ENCODE measurements at places on chromosomes 2 and 18. TPM values are rescaled to one million over a fixed set of nuclear protein-coding genes. Genes with fewer than 3 reads are reported as not detected.

DNA sequence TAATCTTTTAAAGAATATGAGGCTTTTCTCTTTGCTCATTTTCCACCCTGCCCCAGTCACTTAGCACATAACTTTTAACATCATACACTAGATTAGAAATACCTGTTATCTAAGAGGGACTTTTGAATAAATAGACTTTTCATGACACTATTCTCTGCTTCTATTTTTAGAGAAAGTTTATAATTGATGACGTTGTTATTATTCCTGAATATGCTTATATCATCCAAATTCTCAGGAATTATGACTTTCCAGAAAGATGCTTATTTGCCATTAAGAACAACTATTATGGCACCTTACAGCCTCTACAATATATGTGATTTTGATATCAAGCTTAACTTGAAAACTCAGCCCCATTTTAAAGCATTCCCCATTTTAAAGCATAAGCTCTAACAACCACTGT is 11.4 kb downstream of the TMEFF2 start:
- H3K4me3 ChIP-seq, result no peak overlapping the region
- H3K27ac ChIP-seq, result no peak overlapping the region
- H3K36me3 ChIP-seq, result no peaks in the 10 kb centered on the region
- peaks cover 4% of the 10 kb centered on the region for H3K27me3 ChIP-seq
- DNase-seq, result no peak

GRCh38 chr2:225309516-225309915 is 90.0 kb upstream of the NYAP2 start:
- H3K27ac ChIP-seq, result no peak overlapping the region
- H3K36me3 ChIP-seq, result no peaks in the 10 kb centered on the region
- H3K4me3 ChIP-seq, result no peak overlapping the region
- no peaks in the 10 kb centered on the region for H3K27me3 ChIP-seq

DNA sequence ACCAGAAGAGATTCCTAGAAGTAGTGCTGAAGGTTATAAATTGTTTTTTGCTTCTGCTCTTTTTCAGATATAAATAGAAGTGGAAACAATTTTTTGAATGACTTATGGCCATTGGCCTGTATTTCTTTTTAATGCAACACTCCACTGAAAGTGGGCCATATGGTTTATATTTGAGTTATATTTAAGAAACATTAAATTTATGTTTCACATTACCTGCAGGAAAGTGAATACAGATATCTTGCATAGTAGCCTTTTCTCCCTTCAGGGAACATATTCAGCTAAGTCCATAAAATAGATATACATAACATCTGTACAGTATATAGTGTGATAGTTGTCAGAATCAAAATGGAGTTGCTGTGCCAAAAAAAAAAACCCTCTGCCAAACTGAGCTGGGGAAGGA is 53.1 kb upstream of the EFEMP1 start:
- no peak overlapping the region for H3K27ac ChIP-seq
- H3K36me3 ChIP-seq, result no peaks in the 10 kb centered on the region
- no peaks in the 10 kb centered on the region for H3K27me3 ChIP-seq
- H3K4me3 ChIP-seq, result no peak overlapping the region
- no peaks in the 10 kb centered on the region for H3K4me1 ChIP-seq

- H3K36me3 ChIP-seq, result no peaks in the 10 kb centered on the region
- H3K4me1 ChIP-seq, result peaks cover 84% of the 10 kb centered on the region
- DNase-seq, result no peak
- no peak overlapping the region for H3K4me3 ChIP-seq
- H3K27ac ChIP-seq, result no peak overlapping the region
These were observed 14.2 kb downstream of the INPP4A start for GRCh38 chr2:98458667-98459380.

GRCh38 chr2:187084524-187084923 is 235.6 kb upstream of the ZSWIM2 start:
- no peak overlapping the region for H3K4me3 ChIP-seq
- H3K4me1 ChIP-seq, result no peaks in the 10 kb centered on the region
- H3K27ac ChIP-seq, result no peak overlapping the region
- no peaks in the 10 kb centered on the region for H3K36me3 ChIP-seq
- no peaks in the 10 kb centered on the region for H3K27me3 ChIP-seq

DNA sequence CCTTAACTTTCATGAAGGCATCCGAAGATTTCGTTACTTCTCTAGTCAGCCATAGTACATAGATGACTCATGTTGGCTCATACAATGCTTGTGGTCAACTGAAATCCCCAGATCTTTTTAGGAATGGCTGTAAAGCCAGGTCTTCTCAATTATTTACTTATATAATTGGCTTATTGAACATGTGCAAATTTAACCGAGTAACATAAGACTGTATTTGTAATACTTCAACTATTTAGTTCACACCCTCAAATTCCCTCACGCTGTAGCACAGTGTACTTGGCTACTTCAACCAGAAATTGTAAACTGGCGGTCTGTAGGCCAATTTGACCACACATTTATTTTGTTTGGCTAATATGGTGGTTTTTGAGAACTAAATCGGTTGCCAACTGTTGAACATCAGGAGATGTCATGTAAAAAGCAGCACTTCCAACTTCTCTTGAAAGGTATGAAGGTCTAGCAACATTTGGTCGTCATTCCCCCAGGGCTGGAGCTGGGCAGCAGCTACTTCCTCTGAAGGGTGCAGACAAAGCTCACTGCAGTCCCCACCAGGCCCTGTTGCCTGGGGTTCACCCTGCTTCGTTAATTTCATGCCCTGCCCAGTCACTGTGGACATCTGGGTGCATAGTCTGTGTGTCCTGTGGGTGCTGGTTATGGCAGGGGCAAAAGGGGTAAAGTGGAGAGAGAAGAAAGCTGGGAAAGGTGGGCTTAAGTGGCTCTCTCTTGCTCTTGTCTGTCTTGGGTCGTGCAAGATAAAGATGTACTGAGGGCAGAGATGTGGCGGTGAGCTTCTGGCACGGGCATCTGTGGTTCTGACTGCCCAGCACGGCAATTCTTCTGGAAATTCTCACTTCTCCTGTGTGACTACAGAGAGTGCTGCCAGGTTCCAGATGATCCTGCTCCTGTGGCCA is 3.2 kb upstream of the SH3RF3 start:
- H3K4me3 ChIP-seq, result no peak overlapping the region
- H3K36me3 ChIP-seq, result no peaks in the 10 kb centered on the region
- H3K4me1 ChIP-seq, result peaks cover 50% of the 10 kb centered on the region
- no peak for DNase-seq
- no peaks in the 10 kb centered on the region for H3K27me3 ChIP-seq

DNA sequence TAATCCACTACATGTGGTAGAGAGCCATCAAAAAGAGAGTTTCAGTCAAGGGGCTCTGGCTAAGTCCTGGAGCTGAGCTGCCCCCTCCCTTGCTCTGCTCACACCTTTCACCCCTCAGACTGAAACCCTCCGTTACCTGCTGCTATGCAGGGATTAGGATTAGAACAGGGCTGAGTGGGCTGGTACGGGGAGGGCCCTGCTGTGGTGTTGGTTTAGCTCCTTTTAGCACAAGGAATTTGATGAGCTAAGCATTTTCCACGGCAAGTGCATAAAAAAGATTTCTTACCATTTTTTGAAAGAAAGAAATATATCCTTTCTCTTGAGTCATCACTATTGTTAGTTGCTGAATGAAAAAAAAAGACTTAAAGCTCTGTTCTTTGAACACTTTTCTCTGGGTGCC is 46.3 kb downstream of the TCF7L1 start:
- H3K4me3 ChIP-seq, result no peak overlapping the region
- no peak overlapping the region for H3K27ac ChIP-seq
- H3K27me3 ChIP-seq, result no peaks in the 10 kb centered on the region
- no peaks in the 10 kb centered on the region for H3K4me1 ChIP-seq
- no peak for DNase-seq

DNA sequence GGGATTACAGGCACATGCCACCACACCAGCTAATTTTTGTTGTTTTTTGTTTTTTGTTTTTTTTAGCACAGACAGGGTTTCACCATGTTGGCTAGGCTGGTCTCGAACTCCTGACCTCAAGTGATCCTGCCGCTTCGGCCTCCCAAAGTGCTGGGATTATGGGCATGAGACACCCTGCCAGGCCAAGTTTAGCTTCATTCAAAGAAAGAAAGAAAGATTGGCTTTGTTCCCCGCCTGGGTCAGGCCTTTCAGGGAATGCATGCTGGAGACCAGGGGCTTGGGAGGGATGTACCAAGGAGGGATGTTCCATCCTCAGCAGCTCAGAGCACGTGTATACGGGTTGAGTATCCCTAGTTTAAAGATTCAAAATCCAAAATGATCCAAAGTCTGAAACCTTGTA is 283.0 kb downstream of the ALPK2 start:
- H3K27me3 ChIP-seq, result no peaks in the 10 kb centered on the region
- H3K27ac ChIP-seq, result no peak overlapping the region

- H3K27ac ChIP-seq, result no peak overlapping the region
- no peaks in the 10 kb centered on the region for H3K36me3 ChIP-seq
- H3K27me3 ChIP-seq, result peaks cover 42% of the 10 kb centered on the region
These were observed 2.3 kb downstream of the NEUROD1 start for GRCh38 chr2:181677912-181678586.

GRCh38 chr2:43020990-43021669 is 205.3 kb downstream of the ZFP36L2 start:
- DNase-seq, result no peak
- no peak overlapping the region for H3K27ac ChIP-seq
- H3K4me3 ChIP-seq, result no peak overlapping the region
- no peaks in the 10 kb centered on the region for H3K27me3 ChIP-seq
- peaks cover 14% of the 10 kb centered on the region for H3K4me1 ChIP-seq
- H3K36me3 ChIP-seq, result no peaks in the 10 kb centered on the region

DNA sequence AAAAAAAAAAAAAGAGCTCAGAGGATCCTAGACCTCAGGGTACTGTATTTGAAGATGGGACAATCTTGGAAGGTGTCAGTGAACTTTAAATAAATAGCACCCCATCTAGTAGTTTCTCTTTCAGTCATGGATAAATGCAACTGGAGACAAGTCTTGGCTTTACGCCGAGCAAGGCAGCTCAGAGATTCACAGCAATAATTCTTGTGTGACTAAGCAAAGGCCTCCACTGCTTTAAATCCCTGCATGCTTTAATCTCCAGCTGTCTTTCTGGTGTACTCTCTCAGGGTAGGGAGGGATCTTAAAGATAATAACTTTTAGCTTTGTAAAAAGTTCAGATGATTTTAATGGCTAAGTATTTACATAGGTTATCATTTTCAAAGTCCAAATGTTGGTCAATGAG is 36.3 kb downstream of the NRXN1 start:
- H3K27me3 ChIP-seq, result no peaks in the 10 kb centered on the region
- no peaks in the 10 kb centered on the region for H3K4me1 ChIP-seq
- DNase-seq, result no peak

GRCh38 chr18:23871410-23871809 is 143.1 kb upstream of the TTC39C start:
- peak overlapping the region; percentile 83 for H3K27ac ChIP-seq
- H3K4me1 ChIP-seq, result no peaks in the 10 kb centered on the region
- no peaks in the 10 kb centered on the region for H3K27me3 ChIP-seq
- no peaks in the 10 kb centered on the region for H3K36me3 ChIP-seq
- no peak for DNase-seq

DNA sequence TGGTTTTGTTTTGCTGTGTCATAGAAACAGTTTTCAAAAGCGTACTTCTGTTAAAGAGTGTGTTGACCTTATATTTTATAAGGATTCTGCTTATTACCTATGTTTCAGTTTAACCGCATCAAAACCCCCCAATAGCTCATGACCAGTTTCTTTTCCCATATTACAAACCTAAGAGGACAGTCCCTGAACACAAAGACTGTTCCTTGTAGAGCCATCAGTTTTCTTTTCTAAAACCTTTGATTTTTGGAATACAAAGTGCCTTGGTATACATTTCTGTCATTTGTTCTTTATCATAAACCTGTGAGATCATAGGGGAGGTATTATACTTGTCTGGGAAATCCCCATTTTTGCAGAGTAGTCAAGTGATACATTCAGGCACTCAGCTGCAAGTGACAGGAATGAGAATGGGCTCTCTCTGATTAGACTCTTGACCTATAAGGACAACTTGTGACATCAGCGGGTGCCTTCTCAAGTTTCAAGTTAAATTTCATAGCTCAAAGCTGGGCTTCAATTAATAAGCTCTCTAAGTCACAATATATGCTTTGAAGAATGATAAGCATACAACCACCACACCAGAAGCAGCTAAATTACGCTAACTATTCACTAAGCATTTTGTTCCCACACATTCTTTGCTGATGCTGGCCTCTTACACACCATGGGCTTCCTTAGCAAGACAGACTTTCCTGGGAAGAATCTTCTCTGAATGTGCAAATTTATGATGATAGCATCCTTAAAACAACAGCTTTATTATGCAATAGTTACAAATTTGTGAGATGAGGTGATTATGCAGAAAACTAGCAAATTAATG is 97.5 kb upstream of the CD302 start:
- no peak overlapping the region for H3K27ac ChIP-seq
- DNase-seq, result no peak
- no peaks in the 10 kb centered on the region for H3K27me3 ChIP-seq
- H3K36me3 ChIP-seq, result no peaks in the 10 kb centered on the region
- no peaks in the 10 kb centered on the region for H3K4me1 ChIP-seq
- no peak overlapping the region for H3K4me3 ChIP-seq

GRCh38 chr18:55226044-55226443 is 266.8 kb upstream of the CCDC68 start:
- no peak overlapping the region for H3K4me3 ChIP-seq
- no peak overlapping the region for H3K27ac ChIP-seq
- no peaks in the 10 kb centered on the region for H3K4me1 ChIP-seq
- DNase-seq, result no peak
- H3K36me3 ChIP-seq, result peaks cover 48% of the 10 kb centered on the region
- no peaks in the 10 kb centered on the region for H3K27me3 ChIP-seq

- no peak overlapping the region for H3K4me3 ChIP-seq
- H3K27me3 ChIP-seq, result no peaks in the 10 kb centered on the region
These were observed 51.5 kb upstream of the NXPH2 start for GRCh38 chr2:138831691-138832090.

GRCh38 chr18:23066504-23067039 is 68.7 kb upstream of the CABLES1 start:
- H3K4me1 ChIP-seq, result peaks cover under 1% of the 10 kb centered on the region
- no peak overlapping the region for H3K4me3 ChIP-seq
- H3K27me3 ChIP-seq, result no peaks in the 10 kb centered on the region

DNA sequence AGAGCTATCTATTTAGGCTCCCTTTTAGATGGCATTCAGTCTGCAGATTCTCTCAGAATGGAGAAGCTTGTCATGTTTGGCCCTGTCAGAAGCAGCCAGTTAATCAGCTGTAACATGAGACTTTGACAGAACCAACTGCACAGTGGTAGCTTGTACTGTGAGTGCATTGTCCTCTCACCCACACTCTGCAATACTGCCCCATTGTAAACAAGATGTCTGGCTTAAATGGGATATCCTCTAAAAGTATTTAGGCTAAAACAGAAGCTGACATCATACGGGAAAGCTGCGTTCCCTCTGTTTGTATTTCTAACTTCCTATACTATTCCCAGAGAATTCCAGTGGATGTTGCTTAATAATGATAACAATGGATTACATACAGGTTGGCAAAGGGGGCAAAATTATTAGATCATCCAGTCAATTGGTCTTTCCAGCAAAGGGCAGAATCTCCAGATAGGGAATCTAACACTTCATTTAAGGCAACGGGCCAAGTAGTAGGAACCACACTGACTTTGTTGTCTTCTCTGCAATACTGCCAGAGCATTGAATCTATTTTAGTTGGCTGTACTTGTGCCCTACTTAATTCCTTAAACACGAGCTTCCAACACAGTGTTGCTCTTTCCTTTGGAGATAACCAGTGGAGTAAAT is 15.4 kb upstream of the STAT4 start:
- H3K27me3 ChIP-seq, result no peaks in the 10 kb centered on the region
- no peak overlapping the region for H3K4me3 ChIP-seq
- H3K36me3 ChIP-seq, result no peaks in the 10 kb centered on the region
- no peak overlapping the region for H3K27ac ChIP-seq

The FRZB gene
- total RNA-seq, result 0.53 TPM

The POU3F3 gene
- not detected for total RNA-seq

The LIMS3 gene
- not detected for total RNA-seq

The GBX2 gene
- not detected for total RNA-seq

The CD28 gene
- total RNA-seq, result 0.82 TPM

The TACR1 gene
- 0.53 TPM for total RNA-seq

The CELF4 gene
- total RNA-seq, result not detected

The VSNL1 gene
- 46.5 TPM for total RNA-seq
